ENCODE measurements at places on chromosomes 2 and 18.

DNA sequence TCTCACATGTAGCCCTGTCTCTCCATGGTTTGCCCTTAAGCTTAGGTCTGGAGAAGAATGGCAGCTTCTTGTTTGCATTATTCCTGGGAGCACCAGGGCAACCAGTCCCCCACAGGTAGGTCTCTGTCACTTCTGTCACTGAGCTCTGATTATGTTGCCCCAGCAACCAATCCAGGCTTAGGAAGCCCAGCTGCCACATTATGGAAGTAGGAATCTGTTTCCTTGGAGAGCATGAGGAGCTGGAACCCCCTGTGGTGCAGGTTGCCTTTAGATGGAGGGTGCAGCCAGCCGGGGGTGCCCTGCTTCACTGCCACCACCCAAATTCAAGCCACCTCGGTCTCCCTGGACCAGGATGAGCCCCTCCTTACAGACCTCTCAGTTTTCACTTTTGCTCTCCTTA, 4.8 kb downstream of the RESP18 start:
- DNase-seq: no peak

DNA sequence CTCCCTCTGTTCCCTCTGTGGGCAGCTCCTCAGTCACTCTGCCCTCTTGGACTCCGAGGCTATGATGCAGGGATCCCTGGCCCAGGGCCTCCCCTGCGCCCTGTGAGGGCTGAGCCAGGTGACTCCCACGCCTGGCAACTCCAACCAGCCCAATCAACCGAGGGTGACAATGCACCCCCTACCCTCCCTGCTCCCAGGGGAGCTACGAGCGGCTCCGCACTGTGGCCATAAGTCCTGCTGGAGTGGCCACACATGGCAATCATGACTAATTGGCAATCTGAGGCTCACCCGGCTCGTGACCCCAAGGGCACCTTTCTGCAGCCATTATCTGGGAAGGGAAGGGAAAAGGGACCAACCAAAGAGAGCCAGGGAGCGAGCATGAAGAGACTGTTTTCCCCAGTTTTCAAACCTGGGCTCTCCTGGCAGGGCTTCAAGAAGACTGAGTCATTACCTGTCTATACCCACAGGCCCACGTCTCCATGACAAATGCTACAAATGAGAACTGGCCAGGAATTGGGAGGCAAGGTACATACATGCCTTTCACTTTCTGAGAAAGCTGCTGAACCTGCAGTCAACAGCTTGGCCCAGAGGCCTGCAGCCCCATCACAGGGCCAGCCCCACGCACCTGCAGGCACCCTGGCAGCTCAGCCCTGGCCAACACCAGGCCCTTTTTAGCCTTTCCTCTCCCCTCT, 45.1 kb downstream of the RPL31 start:
- DNase-seq: no peak

DNA sequence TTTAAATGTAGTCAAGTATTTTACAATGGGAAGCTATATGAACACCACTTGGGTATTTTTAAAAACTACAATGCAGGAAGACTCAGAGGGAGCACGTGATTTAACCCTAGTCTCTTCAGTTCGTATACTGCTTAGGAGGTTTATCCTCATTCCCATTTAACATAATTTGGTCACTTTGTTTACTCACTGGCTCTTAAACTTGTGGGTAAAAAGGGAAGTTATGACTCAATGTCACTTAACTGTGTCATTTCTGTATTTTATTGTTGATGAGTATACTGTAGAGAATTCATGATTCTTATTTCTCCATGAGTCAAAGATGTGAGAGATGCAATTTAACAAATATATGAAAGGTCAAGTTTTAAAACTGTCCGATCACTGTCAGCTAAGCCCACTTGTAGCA, 48.2 kb downstream of the SLC66A3 start:
- DNase-seq: no peak

DNA sequence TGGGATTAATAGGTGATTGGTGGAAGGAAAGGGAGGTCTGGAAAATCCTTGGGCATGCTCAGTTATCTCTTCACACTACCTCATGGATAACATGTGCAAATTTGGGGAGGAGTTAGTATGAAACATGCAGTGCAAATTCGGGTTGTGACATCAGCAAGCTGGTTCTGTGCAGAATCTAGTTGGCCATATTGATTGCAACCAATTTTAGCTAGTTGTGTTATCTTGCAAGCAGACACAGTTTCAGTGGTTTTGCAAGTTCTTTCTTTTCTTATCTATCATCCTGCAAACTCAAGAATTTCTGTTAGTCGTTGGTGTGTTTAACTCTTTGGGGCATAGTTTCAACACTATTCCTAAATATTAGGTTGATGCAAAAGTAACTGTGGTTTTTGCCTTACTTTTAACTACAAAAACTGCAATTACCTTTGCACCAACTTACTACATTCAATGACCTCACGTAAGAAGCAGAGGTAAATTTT, 135.4 kb downstream of the PTH2R start:
- DNase-seq: no peak

- no peak for DNase-seq
Measured at GRCh38 chr2:42254186-42254895, 85.2 kb downstream of the EML4 start.

DNA sequence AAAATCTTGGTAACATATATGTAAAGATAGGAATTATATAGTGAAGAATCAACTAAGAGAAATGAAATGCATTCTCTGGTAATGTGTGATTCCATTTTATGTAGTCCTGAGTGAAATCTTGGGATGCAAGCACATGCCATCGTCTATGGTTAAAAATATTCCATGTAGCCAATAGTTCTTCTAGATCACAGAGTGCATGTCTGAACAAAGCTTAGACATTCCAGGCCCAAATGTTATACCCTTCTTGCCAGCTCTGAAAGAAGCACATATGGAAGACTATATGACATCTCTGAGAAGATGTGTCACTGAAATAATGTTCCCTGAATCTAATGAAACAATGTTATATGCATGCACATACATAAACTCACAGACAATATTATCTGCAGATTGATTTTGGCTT, 92.3 kb upstream of the TFPI start:
- DNase-seq: no peak

DNA sequence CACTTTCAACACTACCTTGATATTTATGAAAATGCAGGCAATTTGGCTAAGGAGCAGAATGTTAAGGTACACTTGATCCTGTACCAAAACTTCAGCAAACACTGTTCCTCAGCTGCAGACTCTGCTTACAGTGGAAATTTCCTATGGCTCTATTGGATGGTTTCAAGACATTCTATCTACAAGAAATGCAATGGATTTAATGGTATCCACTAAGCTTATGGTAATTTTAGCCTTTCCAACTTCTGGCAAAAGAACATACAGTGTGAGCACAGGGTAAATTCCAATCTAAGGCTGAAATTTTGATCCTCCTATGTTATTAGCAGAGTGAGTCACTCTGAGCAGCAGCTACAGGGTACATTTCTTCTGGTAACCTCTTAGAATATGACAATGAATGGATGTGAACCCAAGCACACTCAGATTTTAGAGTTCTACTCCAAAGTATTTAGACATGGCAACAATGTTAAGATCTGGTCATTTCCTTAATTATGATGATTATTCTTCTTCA, 361.8 kb upstream of the PIK3C3 start:
- DNase-seq: no peak

- DNase-seq: no peak
Measured at GRCh38 chr2:155035308-155035707, 336.8 kb downstream of the KCNJ3 start.

GRCh38 chr2:134676960-134677359, 41.8 kb downstream of the TMEM163 start:
- no peak for DNase-seq

GRCh38 chr2:64291181-64291580, 147.0 kb upstream of the PELI1 start:
- no peak for DNase-seq

DNA sequence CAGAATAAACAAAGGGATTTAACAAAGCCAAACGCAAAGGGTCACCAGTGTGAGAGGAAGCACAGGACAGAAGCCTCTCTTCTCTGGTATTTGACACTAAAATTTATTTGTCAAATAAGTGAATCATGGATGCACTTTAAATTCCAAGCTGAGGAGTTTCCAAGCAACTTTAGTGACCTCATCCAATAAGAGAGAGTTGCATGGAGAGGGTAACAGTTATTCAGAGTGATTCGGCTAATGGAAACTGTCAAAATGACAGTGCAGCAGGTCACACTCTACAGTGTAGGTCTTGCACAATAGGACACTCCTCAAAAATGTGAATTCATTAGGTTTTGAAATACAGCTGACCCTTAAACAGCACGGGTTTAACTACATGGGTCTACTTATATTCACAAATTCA, 103.9 kb upstream of the ACVR1C start:
- DNase-seq: no peak

DNA sequence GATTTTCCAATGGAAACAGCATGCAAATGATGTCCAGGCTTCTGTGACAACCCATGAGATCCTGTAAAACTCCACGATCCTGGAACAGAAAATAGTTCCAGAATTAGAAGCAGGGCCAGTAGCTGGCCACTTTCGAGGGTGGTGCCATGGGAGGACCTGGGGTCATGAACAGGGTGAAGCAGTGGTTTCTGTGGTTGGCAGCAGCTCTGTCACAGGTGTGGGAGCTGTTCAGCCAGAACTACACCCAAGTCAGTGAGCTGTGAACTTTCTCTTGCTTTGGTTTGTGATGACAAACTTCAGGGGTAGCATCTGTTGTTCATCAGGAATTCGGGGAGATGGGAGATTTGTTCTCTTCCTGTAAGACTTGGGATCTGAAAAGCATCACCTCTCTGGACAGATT, 314.4 kb upstream of the NT5C1B start:
- DNase-seq: no peak

DNA sequence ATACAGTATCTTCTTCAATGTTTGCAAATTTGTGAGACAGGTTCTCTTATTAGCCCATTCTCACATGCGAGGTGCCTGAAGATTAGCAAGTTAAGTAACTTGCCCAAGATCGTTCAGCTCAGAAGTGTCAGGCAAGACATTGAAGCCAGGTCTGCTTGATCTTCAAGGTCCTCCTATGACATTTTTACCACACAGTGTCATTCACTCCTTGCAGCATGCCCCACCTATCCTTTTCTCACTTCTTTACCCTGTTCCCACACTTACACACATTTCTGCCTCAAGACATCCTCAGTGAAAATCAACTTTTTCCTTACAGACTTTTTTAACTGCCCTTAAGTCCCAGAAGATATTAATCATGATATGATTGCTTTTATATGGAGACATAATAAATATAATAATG, 73.8 kb downstream of the SCN2A start:
- DNase-seq: no peak

- DNase-seq: no peak
Measured at GRCh38 chr18:41744421-41745030, 210.5 kb upstream of the PIK3C3 start.

- no peak for DNase-seq
Measured at GRCh38 chr2:166610180-166610912, 116.3 kb upstream of the SCN7A start.

DNA sequence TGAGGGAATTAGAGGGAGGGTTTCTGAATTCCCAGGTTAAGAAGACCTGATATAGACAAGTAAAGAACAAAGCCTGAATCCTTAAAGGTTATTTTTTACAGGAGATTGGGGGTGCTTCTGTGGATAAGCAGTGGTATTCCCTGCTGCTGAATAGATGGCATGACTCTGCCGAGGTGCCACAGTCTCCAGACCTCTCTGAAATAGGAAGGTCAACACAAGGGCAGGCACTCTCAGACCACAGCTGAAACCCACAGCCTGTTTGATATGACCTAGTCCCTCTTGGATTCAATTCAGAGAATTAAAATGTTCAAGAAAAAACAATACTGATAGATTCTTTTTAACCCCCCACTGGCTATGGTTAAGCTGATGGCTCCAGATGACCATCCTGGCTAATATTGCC, 259.3 kb downstream of the PTGR3 start:
- no peak for DNase-seq

DNA sequence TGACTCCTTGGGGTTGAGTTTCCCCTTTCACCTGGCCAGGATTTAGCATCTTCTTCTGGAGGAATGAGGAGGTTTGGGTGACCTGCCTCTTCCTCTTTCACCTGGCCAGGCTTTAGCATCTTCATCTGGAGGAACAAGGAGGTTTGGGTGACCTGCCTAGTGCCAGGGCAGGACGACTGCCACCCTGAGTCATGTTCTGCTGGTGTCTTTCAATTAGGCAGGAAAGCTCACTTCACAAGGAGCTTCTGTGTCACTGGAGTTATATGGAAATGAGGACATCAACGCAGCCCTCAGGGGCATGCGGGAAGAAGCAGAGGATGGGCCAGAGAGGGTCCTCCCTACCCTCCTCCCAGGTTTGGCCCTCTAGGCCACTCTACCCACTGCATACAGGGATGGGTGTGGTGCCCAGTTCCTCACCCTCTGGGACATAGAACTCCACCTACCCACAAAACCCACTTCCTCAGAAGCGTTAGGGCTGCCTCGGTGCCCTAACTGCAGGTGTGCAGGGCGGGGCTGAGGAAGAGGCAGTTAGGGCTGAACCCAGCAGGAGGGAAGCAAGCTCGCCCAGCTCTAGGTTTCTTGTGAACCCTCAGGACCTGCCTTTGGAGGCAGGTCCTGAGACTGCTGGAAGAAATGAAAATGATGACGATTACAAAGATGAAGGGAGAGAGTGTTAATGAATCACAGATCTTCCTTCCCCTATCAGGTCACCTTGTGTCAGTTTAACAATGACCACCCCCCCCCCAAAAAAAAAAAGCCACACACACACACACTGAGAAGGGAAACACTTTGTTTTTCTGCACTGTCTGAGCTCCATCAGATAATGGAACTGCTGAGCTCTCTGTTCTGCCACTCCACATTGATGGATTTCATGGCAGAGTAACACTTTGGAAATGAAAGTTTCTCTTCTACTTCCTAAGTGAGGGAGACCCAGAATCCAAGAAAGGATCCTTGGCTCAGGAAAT, 71.0 kb downstream of the ARL4C start:
- DNase-seq: peak; percentile 69

DNA sequence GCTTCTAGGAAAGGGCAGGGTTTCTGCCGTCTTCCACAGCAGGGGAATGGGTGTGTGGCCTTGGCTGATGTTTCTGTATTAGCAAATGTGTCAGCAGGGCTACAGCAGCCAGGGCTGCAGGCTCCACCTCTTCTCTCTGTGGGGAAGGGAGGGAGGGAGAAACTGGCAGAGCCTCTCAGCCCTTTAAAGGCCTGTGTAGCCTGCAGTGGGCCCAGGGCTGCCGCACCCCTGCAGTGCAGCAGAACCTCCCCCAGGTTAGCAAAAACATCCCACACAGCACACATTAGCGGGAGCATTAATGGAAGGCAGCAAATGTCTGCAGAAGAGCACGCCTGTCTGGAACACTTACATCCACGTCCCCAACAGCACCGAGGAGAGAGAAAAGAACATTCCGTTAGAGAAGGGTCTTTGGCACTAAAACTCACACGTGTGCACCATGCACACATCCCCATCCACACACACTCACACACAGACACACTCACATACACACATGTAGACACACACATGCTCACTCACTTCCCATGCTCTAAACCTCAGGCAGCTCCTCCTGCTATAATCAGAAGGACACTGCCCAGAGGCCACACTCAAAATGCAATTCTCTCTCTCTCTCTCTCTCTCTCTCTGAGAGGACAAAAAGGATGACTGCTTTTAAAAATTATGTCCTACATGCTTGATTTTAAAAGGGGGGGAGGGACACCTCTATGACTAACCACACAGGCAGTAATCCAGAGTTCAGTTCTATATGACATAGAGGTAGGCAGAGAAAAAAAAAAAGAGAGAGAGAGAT, 24.1 kb downstream of the MRPL35 start:
- no peak for DNase-seq

- peak; percentile 74 for DNase-seq
Measured at GRCh38 chr2:112259509-112260294, 4.9 kb upstream of the ZC3H8 start.

GRCh38 chr2:134677856-134678756, 40.7 kb downstream of the TMEM163 start:
- DNase-seq: no peak
